Aortic smooth muscle cell (primary cell): ENCODE measurements at places on chromosomes 11 and 22. TPM values are rescaled to one million over a fixed set of nuclear protein-coding genes. Genes with fewer than 3 reads are reported as not detected.

The MYH9 gene
- 762 and 873 TPM in 2 replicates for total RNA-seq

The CRYBB3 gene
- not detected in 2 replicates for total RNA-seq

The OR4P4 gene
- not detected in 2 replicates for total RNA-seq

The SHISAL1 gene
- total RNA-seq = 5.7 and 9.4 TPM in 2 replicates

The TMPRSS4 gene
- under 0.01 TPM in 1 of 2 replicates, not detected in the other for total RNA-seq

The OR5P2 gene
- not detected in 2 replicates for total RNA-seq

The TPCN2 gene
- total RNA-seq = 10.0 and 10.9 TPM in 2 replicates

The OR51A2 gene
- total RNA-seq = not detected in 2 replicates

The KRTAP5-1 gene
- not detected in 2 replicates for total RNA-seq

The NAALADL1 gene
- total RNA-seq = 23.3 and 27.0 TPM in 2 replicates

The KRTAP5-7 gene
- 0.13 TPM in 1 of 2 replicates, not detected in the other for total RNA-seq

The MYRF gene
- total RNA-seq = 0.40 and 0.44 TPM in 2 replicates

The MMP27 gene
- total RNA-seq = not detected in 2 replicates

The C22orf15 gene
- 2.1 and 3.5 TPM in 2 replicates for total RNA-seq

The PTPRCAP gene
- 0.25 and 0.26 TPM in 2 replicates for total RNA-seq

The TMEM80 gene
- 6.8 and 7.9 TPM in 2 replicates for total RNA-seq

The MMP3 gene
- total RNA-seq = under 0.01 and 0.06 TPM in 2 replicates

The SLC17A6 gene
- not detected in 2 replicates for total RNA-seq

The MMP11 gene
- 4.6 and 5.2 TPM in 2 replicates for total RNA-seq

The MYO7A gene
- 0.26 and 0.44 TPM in 2 replicates for total RNA-seq

The RBM14 gene
- 21.4 and 24.4 TPM in 2 replicates for total RNA-seq

The CBLIF gene
- not detected in 2 replicates for total RNA-seq
